ENCODE measurements at places on chromosomes 3 and 15.

GRCh38 chr3:157595259-157595658 is 92.0 kb upstream of the VEPH1 start:
- DNase-seq = no peak

GRCh38 chr3:41508063-41508696 is 308.9 kb downstream of the CTNNB1 start:
- DNase-seq = no peak

- DNase-seq = no peak
Measured at GRCh38 chr3:178686826-178687225, 150.6 kb downstream of the KCNMB2 start.

GRCh38 chr3:58668247-58668646 is 1.7 kb upstream of the FAM3D start:
- DNase-seq = no peak

Measured in OCI-M1 (cell line).